ENCODE measurements at places on chromosomes 11 and 22.

DNA sequence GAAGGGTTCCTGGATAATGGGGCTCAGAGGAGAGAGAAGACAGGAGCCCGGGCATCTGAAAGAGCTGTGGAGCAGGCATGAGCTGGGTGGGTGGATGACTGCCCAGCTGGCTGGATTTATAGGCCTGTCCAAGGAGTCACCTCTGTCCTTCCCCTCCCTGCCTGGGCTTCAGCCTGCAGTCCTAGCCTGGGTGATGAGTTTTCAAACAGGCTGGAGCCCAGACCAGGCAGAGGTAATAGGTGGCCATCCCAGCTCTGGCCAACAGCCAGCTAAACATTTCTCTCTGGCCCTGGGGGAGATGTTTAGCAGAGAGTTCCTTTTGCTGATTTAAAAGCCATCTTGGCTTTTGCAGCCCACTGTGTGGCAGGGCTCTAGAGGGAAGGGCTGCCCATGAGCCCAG, 5.4 kb downstream of the C11orf96 start:
- no peak for DNase-seq

DNA sequence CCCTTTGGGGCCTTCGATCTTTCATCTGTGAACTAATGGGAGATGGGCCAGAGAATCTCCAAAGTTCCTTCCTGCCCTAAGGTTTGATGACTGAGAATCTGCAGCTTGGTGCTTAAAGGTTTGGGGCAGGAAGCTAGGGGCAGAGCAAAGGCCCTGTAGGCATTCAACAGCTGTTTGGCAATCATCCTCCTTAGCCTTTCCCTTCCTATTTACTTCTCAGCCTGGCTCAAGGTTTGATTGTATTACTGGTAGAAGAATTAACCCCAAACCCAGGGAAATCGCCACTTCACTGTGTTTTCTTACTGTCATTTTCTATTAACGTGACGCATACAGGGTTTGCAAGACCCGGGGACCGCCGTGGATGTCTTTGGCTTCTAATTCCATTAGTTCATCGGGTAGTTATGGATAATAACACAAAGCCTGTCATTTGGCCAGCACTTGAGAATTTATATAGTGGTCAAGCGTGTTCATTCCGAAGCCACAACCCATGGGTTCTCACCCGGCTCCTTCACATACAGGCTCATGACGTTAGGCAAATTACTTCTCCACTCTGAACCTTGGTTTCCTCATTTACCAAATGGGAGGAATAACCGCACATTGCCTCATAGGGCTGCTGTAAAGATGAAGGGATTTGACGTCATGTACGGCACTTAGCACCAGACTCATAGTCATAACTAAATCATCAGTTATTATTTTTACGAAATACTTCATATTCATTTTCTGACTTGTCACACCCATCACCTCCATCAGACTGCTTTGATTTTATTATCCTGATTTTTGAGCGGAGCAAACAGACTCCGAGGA, 158.1 kb downstream of the FBXO7 start:
- no peak for DNase-seq

- DNase-seq = no peak
These were observed 32.9 kb upstream of the KLHL35 start for GRCh38 chr11:75465701-75466531.

DNA sequence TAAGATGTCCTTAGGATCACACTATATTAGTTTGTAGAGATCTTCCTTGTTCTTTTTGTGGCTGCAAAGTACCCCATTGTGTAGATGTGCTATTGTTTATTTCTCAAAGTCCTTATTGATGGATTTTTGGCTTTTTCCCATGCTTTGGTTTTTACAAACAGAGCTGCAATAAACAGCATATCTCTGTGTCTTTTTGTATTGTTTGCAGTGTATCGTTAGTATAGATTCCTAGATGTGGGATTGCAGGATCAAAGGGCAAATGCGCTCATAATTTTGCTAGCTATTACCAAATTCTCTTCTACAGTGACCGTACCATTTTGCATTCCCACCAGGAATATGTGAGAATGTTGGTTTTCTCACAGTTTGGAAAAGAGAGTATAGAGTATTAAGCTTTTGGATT, 27.5 kb upstream of the FTH1 start:
- no peak for DNase-seq

GRCh38 chr11:58928691-58929090, 10.6 kb upstream of the GLYATL1 start:
- no peak for DNase-seq

GRCh38 chr11:69874178-69874983, 55.2 kb upstream of the FGF3 start:
- DNase-seq = peak; percentile 8

- no peak for DNase-seq
These were observed 50.3 kb downstream of the TBC1D22A start for GRCh38 chr22:46812788-46813187.

DNA sequence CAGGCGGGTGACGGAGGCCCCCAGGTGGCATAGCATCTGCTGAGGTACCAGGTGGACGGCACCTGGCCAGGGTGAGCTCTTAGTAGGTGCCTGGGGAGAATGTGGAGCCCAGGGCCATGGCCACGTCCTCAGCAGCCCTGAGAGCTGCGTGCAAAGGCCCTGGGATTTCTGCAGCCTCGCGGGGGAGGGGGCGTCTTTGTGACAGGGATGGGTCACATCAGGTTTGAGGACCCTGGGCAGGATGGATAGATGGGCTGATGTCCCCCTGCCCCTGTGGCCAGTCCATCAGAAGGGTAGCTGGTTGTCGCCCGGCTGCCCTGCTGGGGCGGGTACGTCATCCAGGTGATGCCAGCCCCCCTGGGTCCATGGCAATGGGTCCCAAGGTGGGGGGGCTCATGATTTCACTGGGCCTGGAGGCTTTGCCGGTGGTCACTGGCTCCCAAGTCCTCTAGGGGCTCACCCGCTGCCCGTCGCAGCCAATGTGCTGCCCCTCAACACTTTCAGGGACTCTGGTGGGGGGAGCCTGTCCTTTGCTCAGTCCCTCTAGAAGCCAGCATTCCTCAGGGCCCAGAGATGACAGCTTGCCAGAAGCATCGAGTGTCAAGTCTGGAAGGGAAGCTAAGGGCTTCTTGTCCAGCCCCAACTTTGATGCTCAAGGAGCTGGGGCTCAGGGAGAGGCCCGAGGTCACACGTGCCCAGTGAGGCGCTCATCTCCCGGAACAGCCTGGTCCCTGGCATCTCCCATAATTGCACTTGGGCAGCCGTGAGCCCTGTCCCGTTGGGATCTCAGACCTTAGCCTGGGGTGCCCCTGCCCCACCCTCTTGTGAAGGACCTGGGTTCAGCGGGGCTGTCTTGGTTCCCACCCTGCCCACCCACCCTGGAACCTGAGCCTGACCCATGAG, 777 bp downstream of the TBX10 start:
- peak; percentile 43 for DNase-seq

DNA sequence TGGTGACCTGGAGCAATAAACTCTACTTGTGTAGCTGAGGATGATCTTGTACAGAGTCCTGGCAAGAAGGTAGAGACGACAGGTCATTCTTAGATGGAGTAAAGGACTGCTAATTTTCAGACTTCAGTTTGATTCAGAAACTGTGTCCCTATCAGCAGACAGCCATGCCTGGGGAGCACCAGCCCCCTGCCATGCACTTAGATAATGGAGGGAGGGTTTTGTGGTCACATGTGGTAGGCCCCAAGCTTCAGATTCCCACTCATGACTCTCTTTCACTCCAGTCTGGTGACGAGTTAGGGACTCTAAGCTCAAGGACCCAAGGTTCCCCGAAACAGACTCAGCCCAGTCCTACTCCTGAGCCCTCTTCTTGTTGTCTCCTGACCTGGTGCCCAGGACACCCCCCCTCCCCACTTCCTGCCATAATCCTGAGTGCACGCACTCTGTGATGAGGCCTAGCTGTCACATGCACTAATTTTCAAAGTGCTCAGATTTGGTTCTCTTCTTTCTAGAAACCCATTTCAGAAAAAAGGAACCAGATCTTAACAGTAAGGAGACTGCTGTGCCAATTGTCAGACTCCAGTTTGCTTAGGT, 10.2 kb upstream of the AMPD3 start:
- no peak for DNase-seq

All from posterior cingulate gyrus (tissue), 11 donors.